GM23248 (cell line): ENCODE measurements at places on chromosomes 6 and 20. TPM values are rescaled to one million over a fixed set of nuclear protein-coding genes. Genes with fewer than 3 reads are reported as not detected.

Gene PRSS16
- total RNA-seq = 0.86 TPM in 1 of 2 replicates, not detected in the other

Gene MCM8
- 6.4 and 7.7 TPM in 2 replicates for total RNA-seq

Gene MDFI
- total RNA-seq = 1.4 TPM in 1 of 2 replicates, not detected in the other

Gene BPIFB1
- not detected in 2 replicates for total RNA-seq

Gene C6orf15
- total RNA-seq = not detected in 2 replicates

Gene EPPIN
- total RNA-seq = not detected in 2 replicates

Gene ID1
- 583 and 780 TPM in 2 replicates for total RNA-seq

Gene TMEM63B
- 29.0 and 43.2 TPM in 2 replicates for total RNA-seq

- DNase-seq = peak; percentile 60
These were observed 33.1 kb upstream of the TMEM30A start for GRCh38 chr6:75317503-75318206.

GRCh38 chr6:38346291-38347079, 293.2 kb downstream of the BTBD9 start:
- DNase-seq = peak; percentile 84

- no peak for DNase-seq
These were observed at the start of gene HLA-DQA2 for GRCh38 chr6:32741031-32741960. HLA-DQA2 (plus strand) TSS chr6:32741391; CDS start chr6:32741444, 53 bp downstream.

GRCh38 chr6:138499303-138500018, at the start of gene NHSL1:
NHSL1 (minus strand) TSS chr6:138499494; CDS start chr6:138499290, 204 bp downstream.
- DNase-seq = peak; percentile 20

GRCh38 chr6:168368066-168368820, 48.7 kb upstream of the DACT2 start:
- peak; percentile 44 for DNase-seq

- DNase-seq = peak; percentile 48
These were observed 11.4 kb downstream of the DDX27 start for GRCh38 chr20:49230561-49231133.

DNA sequence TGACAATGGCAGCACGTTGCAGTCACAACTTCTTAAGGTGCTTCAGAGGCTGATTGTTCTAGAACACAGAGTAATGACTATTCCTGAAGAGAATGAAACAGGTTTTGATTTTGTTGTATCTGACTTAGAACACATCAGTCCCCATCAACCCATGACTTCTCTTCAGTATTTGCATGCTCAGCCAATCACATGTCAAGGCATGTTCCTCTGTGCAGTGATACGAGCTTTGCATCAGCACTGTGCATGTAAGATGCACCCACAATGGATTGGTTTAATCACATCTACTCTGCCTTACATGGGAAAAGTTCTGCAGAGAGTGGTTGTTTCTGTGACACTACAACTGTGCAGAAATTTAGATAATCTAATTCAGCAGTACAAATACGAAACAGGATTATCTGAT, 54.3 kb downstream of the PGM3 start:
- DNase-seq = no peak

- no peak for DNase-seq
These were observed 367.1 kb downstream of the PKHD1 start for GRCh38 chr6:51720327-51720726.

DNA sequence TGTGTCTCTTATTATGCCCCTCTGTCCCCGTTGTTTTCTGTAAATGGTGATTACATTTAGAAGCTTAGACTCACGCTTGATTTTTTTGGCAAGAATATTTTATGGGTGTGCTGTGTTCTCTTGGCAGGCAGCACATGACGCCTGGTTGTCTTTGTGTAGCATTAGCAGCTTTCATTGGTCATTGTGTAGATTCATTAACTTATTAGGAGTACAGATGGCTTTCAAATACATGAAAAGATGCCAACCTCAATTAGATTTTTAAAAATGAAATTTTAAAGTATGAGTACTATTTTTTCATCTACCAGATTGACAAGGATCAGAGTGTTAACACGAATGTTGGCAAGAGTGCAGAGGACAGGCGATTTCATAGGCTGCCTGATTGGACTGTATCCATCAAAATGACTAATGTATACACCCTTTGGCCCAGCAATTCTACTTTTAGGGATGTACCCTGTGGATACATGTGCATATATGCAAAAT, 15.2 kb downstream of the COX4I2 start:
- DNase-seq = peak; percentile 79

DNA sequence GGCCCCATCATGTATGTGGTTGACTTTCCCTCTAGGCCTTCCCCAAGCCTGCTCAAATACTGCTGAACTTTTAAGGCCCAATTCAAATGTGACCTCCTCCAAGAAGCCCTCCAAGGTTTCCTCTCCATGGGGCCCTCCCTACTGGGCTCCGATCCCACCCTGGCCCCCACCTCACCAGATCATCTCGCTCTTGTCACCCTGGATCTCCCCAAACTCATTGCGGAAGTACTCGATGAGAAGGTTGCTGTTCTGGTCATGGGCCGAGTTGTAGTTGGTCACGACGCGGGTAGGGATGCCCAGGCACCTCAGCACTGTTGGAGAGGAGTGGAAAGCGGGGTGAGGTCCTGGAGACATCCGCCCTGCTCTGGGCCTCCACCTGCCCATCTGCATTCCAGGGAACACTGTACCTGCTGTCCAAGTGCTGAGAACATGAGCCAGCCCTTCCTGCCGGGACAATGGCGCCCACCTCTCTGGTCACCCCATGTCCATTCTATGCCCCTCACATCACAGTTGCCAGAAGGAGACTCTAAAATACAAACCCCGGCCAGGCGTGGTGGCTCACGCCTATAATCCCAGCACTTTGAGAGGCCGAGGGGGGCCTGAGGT, 23.1 kb downstream of the TGM2 start:
- DNase-seq = no peak

- DNase-seq = no peak
These were observed 181.6 kb downstream of the CDC5L start for GRCh38 chr6:44569131-44569530.

- peak; percentile 86 for DNase-seq
These were observed 12.2 kb downstream of the TGIF2 start for GRCh38 chr20:36585410-36586125.

- DNase-seq = peak; percentile 100
These were observed 539.4 kb upstream of the JARID2 start for GRCh38 chr6:14706378-14706929.
